ENCODE measurements at places on chromosomes 3 and 15.

- DNase-seq: no peak
Observed at GRCh38 chr3:179036226-179036625, 35.4 kb downstream of the ZMAT3 start.

GRCh38 chr3:81549388-81549787 lies 212.1 kb downstream of the GBE1 start:
- DNase-seq: no peak

DNA sequence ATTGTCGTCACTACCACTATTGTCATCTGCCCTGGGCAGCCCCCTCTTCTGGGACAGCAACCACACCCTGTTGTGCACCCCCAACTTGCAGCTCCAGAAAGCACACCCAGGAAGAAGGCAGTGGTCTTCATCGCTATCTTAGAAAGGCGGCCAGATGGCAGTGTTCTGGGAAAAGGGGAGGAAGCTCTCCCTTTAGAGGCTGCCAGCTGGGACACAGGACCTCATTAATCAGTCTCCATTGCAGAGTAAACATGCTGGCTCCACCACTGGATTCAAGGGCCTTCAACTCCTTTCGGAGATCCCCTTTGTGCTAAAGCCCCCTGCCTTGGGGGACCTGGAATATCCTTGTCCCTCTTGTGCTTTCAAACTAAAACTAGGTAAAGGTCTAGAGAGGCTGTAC lies 199.3 kb upstream of the LINGO1 start:
- no peak for DNase-seq

- no peak for DNase-seq
Observed at GRCh38 chr15:91704343-91704742, 149.2 kb upstream of the SLCO3A1 start.

DNA sequence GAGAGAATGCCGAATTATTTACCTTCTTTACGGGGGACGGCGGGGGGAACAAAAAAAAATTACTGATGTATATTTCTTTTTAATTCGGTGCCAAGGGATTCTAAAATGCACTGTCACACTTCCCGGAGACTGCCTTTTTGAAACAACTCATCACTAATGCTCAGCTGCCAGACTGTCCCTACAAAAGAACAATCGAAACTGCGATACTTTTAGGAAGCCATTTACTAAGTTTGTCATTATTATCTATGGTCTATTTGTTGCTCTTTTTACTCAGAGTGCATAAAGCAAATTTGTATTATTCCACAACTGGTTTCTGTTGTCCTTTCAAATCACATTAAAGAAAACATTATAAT lies 60.8 kb downstream of the TM4SF4 start:
- DNase-seq: no peak

DNA sequence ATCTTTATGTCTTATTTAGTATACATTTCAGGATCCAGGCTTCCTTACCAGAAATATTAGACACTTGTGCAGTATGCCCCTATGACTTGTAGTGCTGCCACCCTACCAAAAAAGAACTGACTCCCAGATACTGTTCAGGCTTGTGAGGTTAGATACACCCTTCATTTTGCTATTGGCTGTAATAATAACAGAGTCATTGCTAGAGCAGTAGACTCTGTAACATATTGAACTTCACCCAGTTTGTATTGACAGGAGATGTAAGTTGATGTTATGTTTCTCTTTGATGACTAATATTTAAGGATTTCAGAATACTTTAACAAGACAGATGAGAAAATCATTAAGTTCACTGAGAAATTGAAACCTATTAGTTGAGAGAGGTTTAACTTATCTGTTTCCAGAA lies 32.9 kb downstream of the RNF111 start:
- DNase-seq: no peak

DNA sequence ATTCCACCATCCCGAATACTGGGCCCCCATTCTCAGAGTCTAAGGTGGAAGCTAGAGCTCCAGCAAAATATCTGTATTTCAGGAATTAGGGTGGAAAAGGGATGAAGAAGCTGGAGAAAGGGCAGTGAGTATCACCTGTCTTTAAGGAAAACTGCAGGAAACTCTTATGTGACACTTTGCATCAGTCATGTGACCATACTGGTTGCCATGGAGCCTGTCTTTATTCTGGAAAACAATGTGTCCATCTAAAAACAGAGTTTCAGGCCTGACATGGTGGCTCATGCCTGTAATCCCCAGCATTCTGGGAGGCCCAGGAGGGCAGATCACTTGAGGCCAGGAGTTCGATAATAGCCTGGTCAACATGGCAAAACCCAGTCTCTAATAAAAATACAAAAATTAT lies 52.9 kb upstream of the FSIP1 start:
- no peak for DNase-seq

- peak; percentile 7 for DNase-seq
Observed at GRCh38 chr15:39171944-39172368, 408.9 kb upstream of the THBS1 start.

- no peak for DNase-seq
Observed at GRCh38 chr15:97077975-97078374, 747.5 kb downstream of the NR2F2 start.

GRCh38 chr15:57152666-57153539 lies 223.4 kb upstream of the CGNL1 start:
- DNase-seq: peak; percentile 11

GRCh38 chr3:37973246-37974054 lies 17.1 kb upstream of the VILL start:
- DNase-seq: no peak

GRCh38 chr3:14278799-14279625 lies 100.4 kb downstream of the LSM3 start:
- DNase-seq: no peak

- no peak for DNase-seq
Observed at GRCh38 chr3:101829874-101830273, 19.4 kb upstream of the NFKBIZ start.

- DNase-seq: no peak
Observed at GRCh38 chr3:130557336-130558035, 40.5 kb downstream of the COL6A6 start.

DNA sequence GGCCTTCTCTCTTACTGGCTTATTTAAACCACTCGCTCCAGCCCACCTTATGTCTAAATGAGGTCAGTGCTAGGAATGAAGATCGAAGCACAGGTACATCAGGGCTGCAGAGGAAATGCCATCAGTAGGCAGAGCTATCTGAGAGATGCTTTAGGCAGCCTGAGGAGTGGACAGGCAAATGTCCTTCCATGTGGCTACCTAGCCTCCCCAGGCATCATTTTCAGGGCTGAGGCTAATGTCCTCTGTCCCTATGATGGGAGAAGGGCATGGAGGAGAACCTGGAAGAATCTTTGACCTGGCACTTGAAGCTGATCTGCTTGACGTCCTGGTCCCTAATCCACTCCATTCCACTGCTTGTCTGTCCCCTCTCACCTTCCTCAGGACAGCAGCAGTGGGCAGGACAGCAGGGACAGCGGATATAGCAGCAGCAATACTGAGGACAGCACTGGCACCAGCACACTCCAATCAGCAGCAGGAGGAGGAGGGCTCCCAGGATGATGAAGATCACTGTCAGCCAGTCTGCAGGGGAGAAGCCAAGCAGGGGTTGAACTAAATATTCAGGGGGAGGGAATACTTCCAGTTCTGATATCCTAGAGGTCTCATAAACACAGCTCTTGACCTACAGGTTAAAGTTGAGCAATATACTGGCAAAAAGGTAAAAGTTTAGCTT lies 21.0 kb downstream of the ILDR1 start:
- DNase-seq: no peak

DNA sequence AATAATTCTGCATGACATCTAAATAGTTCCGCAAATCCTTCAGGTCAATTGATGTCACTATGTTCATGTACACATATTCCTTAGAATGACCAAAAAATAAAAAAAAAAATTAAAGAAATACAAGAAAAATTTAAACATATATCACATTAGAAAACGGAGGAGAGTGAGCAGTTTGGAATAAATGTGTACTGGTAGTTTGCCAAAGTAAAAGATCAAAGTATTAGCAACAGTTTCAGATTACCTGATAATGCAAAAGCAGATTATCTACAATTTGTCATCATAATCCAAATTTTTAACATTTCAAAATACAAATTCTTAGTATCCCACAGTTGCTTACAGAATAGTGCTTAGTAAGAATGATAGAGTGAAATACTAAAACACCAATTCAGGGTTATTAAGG lies 1.9 kb downstream of the DLG1 start:
- no peak for DNase-seq

DNA sequence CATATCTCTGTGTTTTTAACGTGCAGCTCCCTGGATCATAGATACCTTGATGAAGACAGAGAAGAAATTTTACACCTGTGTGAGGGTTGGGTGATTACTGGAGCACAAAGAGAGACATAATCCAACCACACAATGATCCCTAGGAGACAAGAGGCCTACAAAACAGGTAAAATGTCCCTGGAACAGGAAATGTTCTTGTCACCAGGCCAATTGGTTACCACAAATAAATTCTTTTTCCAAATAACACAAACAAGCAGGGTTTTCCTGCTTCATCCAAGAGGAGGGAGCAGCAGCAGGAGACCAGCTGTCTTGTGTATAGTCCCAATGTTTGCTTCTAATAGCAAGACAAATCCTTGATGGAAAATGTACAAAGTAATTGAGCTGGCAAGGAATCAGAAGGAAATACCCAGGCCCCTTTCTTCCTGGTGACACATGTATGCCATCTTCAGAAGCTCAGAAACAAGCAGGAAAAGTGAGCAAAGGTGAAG lies 1.4 kb downstream of the MGLL start:
- DNase-seq: no peak

GRCh38 chr3:183315739-183316138 lies 62.7 kb downstream of the B3GNT5 start:
- DNase-seq: no peak

GRCh38 chr3:41018855-41019254 lies 180.4 kb upstream of the CTNNB1 start:
- DNase-seq: no peak

DNA sequence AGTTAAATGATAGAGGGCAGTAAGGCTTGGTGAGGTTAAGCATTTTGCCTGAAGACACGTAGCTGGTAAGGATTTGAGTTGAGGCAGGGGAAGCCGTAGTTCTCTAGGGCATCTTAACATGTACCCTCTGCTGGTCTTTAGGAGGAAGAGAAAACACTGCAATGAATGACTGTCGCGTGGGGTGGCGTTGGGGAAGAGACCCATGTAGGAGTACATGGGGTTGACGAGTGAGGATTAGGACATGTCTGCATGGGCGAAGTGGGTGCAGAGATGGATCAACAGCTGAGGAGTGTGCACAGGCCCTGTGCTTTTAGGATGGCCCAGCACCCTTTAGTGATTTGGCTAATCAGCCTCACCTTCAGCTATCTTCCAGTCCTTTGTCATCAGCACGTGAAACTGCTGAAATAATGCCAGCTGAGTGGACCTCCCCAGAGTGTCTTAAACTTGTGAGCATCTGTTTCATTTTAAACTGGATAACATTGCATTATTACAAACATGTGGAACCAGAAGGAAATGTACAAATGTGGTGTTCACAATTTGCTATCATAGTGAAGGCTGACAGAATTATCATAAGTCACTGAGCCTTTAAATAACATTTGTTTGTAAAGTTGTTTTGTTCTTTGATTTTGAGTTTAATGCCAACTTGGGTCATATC lies 15.3 kb downstream of the P2RY14 start:
- DNase-seq: no peak

GRCh38 chr3:66426135-66426534 lies 74.7 kb downstream of the LRIG1 start:
- no peak for DNase-seq

GRCh38 chr3:12558706-12559105 lies 1.8 kb downstream of the MKRN2 start:
- no peak for DNase-seq

- DNase-seq: peak; percentile 25
Observed at GRCh38 chr3:146577662-146578061, 27.5 kb downstream of the PLSCR5 start.

DNA sequence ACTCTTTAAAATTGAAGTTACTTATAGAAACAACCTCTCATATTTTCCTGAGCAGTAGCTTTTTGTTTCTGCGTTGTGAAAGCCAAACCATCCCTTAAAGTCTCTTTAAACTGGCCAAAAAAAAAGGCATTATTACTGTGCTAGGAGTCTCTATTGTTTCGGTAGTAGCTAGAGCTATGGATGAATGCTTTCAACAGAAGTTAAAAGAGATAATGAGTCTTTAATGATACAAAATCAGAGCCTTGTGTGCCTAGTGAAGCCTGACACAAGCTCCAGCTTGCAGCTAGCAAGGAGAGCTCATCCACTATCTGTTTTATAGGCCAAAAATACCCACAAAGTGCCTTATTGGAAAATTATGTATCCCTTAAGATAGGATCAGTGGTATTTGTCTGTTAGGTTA lies 360.4 kb upstream of the CDIN1 start:
- no peak for DNase-seq

- DNase-seq: peak; percentile 85
Observed at GRCh38 chr3:190566043-190566933, 52.4 kb downstream of the IL1RAP start.

DNA sequence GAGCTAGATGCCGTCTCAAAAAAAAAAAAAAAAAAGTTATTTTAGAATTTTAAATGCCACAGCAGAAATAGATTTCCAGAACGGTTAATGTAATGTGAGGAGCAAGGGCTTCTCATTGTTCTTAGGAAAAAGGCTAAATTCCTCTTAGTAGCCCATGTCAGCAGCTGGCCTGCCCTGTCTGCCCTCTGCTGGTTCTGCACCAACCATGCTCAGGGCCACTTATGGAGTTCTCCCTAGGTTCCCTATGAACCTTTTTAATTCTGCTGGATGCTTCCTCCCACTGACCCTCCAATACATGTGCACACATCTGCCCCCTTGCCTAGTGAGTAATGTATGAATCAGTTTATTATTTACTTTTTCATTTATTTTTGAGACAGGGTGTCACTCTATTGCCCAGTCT lies 32.2 kb upstream of the DPPA4 start:
- DNase-seq: no peak

DNA sequence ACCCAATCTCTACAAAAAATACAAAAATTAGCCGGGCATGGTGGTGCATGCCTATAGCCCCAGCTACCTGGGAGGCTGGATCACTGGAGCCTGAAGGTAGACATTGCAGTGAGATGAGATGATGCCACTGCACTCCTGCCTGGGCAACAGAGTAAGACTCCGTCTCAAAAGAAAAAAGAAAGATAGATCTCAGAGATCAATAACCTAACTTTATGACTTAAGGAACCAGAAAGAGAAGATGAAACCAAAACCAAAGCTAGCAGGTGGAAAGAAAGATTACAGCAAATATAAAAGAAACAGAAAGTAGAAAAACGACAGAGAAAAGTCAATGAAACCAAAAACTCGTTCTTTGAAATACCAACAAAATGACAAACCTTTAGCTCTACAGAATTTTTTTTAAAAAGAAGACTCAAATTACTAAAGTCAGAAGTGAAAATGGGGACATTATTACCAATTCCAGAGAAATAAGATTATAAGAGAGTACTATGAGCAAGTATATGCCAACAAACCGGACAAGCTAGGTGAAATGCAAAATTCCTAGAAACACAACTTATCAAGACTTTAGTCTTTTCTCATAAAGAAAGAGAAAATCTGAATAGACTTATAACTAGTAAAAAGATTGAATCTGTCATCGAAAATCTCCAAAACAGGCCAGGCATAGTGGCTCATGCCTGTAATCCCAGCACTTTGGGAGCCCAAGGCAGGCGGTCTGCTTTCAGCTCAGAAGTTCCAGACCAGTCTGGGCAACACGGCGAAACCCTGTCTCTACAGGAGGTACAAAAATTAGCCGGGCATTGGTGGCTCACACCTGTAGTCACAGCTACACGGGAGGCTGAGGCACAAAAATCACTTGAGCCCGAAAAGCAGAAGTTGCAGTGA lies 35.0 kb downstream of the ACAP2 start:
- DNase-seq: no peak
